ENCODE measurements at places on chromosomes 3 and 15. TPM values are rescaled to one million over a fixed set of nuclear protein-coding genes. Genes with fewer than 3 reads are reported as not detected.

DNA sequence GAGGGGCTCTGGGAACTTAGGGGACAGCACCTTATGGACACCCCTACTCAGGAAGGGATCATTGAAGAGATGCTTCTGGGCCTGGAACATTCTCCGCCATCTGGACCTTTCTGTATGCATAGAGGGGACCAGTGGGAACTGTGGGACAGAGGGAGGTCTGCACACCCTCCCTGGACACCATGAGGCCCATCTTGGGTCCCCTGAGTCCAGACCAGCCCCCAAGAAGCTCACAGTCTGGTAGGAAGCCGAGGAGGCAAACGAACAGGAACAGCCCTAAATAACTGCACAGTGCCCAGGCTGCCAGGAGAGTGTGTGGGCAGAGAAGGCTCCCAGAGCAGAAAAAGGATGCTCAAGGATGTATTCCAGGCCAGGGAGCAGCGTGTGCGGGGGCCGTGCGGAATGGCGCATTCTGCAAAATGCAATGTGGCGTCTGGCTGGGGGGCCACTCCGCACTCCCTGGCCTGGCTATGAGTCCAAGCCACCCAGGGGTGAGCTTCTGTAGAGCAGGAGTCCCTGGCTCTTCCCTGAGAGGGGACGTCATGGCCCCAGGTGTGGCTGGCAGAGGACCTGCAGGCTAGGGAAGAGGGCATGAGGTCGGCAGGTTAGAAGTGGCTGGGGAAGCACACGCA, 24.5 kb upstream of the KLF13 start:
- DNase-seq: no peak

DNA sequence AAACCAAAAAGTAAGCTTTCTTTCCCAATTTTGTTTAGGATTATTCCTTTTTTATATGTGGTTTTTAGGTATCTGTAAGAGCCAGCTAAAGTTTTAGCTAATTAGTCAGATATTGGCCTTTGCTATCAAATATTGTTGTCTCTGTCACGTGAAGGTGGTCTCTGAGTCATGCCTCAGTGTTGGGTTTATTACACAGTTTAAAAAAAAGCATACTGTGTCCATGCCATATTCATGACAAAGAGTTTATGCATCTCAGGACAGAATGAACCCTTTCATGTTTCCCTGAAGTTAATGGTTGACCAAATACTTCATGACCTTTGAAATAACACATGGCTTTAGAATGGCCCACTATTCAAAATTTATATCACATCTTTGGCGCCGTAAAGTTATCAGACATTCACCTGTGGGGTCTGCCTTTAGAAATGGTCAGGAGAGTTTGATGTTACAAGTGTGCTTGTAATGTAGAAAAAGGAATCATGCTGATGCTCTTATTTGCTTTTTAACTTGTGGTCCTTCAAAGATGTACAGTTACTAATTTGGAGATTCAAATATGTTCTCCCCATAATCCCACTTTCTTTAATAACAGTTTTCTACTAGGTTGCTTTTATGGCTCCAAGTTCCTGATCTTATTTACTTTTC, 101.5 kb downstream of the MYRIP start:
- peak; percentile 60 for DNase-seq

GRCh38 chr15:89157918-89158564, 63.3 kb downstream of the RLBP1 start:
- no peak for DNase-seq

- no peak for DNase-seq
These were observed 30.2 kb downstream of the ABI3BP start for GRCh38 chr3:100963041-100963440.

DNA sequence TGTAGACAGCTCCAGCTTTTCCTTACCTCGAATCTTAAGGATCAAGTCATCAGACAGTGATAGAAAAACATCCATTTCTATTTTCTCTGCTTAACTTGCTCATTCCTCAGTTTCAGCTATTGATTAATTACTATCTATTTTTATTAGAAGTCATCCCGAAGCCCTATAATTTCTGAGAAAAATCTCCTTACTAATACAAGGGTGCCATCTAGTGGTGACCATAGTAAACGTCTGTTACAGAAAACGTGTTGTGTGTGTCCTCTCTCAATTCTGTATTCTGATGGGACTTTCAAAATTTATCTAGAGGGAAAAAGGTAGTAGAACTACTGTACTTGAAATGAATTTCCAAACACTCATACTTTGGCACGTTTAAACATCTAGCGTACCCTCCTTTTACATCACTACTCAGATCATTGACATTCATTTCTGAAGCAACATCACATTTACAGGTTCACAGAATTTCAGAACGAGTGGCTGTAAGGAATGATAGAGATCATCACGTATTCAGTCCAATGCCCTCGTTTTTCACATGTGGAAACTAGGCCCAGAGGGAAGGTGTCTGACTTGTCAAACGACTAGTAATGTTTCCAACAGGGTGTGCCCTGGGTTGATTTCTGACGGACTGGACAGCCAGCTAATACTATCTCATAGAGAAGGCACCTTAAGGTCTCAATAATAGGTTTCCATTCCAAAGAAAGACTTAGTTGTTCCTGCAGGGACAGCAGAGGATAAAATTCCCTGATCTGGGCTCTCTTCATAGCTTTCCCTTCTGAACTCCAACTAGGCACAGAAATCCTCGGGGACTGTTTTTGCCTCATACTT, 25.6 kb downstream of the HACD2 start:
- peak; percentile 12 for DNase-seq

DNA sequence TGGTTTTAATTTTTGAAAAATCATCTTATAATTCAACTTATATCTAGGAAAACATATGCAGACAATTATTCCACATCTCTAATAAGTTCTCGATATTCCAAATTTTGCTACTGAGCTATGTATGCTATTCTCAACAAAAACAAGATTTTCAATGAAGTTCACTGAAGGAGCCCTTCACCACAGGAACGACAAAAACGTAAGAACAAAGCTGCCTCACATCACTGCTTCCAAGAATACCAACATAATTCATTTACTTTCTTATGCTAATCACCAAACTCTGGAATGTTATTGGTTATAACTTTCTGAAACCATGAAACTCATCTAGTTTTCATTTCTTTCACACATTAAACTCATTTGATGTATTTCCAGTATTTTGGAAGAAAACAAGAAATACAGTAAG, 49.7 kb downstream of the GNB4 start:
- DNase-seq: peak; percentile 57

- no peak for DNase-seq
These were observed 480.3 kb upstream of the KCNMB2 start for GRCh38 chr3:178055939-178056338.

- peak; percentile 57 for DNase-seq
These were observed 811 bp downstream of the C3orf52 start for GRCh38 chr3:112086875-112087524.

GRCh38 chr15:76941636-76942035, 10.1 kb downstream of the RCN2 start:
- DNase-seq: no peak

GRCh38 chr3:126526668-126527005, 2.7 kb downstream of the CHST13 start:
- no peak for DNase-seq

DNA sequence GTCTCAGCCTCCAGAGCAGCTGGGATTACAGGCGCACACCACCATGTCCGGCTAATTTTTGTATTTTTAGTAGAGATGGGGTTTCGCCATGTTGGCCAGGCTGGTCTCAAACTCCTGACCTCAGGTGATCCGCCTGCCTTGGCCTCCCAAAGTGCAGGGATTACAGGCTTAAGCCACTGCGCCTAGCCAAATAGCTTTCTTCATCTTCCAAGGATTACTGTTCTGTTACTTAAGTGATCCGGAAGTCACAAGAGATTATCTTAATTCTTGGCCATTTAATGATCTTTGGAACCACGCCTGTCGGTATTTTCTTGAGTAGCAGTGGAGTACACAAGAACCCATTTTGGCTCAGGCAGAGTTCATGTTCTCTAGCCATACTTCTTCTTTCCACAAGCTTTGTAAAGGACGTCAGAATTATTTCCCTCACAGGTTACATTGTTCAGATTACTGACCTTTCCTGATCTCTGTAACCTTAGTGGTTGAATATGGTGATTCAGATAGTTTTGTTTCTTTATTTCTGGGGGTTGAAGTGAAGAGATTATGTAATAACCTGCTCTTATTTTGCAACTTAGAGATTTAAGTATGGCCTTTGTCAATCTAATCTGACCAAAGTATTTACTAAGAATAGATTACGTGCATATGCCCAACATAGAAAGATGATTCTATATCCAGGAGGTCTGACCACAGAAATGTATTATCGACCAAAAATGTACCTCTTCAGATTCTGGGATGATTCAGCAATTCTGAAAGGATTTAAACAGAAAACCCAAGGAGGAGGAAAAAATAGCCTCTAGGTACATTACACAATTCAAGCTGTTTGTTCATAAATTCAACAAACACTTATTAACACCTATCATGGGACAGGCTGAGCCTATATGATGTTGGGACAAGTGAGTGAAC, 132.2 kb downstream of the GREM1 start:
- DNase-seq: peak; percentile 99

DNA sequence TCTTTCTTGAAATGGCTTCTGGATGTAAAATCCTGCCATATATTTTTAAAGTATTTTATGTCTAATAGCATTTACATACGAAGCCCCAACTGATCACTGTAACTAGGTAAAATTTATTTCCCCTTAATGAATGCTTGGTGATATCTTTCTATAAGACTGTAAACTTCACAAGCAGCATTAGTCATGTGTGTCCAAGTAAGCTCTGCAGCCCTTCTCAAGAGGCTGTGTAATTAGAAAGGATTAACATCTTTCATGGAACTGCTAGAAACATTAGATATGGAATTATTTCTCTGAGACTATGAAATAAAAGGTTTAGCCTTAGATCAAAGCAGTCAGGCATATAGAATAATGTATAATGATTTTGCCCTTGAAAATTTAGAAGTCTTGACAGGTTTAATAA, 143.3 kb downstream of the EPHA3 start:
- no peak for DNase-seq

- DNase-seq: peak; percentile 76
These were observed 795 bp upstream of the SCAANT1 start for GRCh38 chr3:63912768-63913588.

DNA sequence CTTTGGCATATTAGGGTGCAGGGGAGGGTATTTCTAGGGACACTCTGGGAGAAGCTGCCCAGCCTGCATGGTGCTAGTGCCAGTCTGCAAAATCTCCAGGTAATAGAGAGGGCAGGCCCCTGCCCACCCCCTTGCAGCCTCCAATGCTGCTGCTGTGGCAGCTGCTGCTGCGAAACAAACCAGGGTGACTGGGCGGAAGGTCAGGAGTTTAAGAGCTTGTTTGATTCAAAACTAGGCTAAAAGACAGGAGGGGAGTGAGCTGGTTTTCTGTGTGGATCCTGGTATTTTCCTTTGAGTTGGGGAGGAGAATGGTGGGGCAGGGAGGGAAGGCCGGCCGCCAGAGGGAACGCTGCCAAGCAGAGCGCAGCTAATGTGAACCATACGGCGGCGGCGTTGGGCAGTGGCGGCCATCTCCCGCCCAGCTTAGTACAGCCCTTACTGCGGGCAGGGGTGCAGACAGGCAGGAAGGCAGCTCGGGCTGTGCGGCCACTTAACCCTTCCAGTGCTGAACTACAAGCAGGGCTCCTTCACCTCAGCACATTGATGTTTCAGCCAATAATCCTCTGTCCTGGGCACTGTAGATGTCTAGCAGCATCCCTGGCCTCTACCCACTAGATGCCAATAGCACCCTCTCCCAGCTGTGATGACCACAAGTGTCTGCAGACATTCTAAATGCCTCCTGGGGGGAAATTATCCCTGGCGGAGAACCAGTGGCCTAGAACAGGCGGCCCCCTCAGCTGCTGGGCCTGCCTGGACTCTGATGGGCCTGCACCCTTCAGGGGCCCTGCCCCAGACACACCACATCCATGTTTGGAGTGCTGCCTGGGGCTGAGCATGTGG, 125.7 kb downstream of the EEFSEC start:
- DNase-seq: peak; percentile 83

- peak; percentile 29 for DNase-seq
These were observed 6.1 kb downstream of the ERICH6 start for GRCh38 chr3:150697646-150698045.

- peak; percentile 25 for DNase-seq
These were observed 53.2 kb downstream of the CD200R1L start for GRCh38 chr3:112793326-112794081.

DNA sequence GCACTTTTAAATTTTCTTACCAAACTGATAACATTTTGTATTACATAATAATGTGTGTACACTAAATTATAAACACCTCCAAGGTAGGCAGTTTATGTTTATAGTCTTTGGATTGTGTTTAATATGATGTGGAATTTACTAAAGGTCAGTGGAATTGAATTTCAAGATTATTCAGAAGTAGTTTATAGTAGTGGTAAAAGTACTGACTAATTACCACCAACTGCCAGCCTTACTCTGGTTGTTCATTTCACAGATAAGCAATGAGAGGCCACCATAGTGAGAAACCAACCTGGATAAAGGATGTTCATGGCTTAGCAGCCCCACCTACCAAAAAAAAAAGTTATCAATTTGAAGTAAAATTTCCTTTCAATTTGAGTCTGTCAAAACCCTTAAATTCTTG, 54.0 kb upstream of the EIF5A2 start:
- DNase-seq: no peak

NEIL1 gene
- 5.1 TPM for total RNA-seq

RBP2 gene
- not detected for total RNA-seq

LYZL4 gene
- not detected for total RNA-seq

TRH gene
- not detected for total RNA-seq

KNL1 gene
- total RNA-seq: 3.3 TPM

RETNLB gene
- total RNA-seq: not detected

TMEM266 gene
- 0.36 TPM for total RNA-seq

MEGF11 gene
- total RNA-seq: 0.16 TPM

DCBLD2 gene
- total RNA-seq: 243 TPM

SCAMP2 gene
- total RNA-seq: 56.4 TPM

All from astrocyte (in vitro differentiated cells and primary cell).